ENCODE measurements at places on chromosomes 16 and 17.

GRCh38 chr17:57092171-57092570 is 7.1 kb downstream of the AKAP1 start:
- no peak for DNase-seq

DNA sequence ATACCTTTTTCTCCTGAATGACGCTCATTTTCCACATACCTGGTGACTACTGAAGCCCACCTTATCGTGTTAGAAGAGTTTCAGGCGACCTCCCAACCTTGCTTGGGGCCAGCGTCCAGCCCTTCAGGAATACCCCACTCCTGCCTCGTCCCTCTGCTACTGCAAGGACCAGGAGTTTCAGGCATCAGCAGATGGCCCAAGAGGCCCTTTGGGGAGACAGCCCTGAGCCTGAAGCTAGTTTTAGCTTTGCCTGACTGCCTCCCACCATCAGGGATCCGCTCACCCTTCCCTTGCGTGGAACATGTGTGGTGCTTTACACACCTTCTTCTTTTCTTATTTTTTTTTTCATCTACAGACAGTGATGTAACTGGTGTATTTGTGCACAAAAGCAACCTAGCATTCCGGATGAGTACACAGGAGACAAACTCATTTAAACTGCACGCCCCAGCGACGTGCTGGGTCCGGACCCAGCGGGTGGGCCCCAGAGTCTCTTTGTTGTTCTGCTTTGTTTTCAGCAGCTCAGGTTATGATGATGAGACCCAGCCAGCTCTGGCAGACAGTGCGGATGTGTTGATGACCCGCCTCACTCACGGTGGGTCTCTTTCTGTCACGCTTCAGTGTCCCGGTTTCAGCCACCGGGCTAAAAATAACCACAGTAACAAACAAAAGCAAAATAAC is 242.4 kb downstream of the C16orf95 start:
- DNase-seq, result no peak

DNA sequence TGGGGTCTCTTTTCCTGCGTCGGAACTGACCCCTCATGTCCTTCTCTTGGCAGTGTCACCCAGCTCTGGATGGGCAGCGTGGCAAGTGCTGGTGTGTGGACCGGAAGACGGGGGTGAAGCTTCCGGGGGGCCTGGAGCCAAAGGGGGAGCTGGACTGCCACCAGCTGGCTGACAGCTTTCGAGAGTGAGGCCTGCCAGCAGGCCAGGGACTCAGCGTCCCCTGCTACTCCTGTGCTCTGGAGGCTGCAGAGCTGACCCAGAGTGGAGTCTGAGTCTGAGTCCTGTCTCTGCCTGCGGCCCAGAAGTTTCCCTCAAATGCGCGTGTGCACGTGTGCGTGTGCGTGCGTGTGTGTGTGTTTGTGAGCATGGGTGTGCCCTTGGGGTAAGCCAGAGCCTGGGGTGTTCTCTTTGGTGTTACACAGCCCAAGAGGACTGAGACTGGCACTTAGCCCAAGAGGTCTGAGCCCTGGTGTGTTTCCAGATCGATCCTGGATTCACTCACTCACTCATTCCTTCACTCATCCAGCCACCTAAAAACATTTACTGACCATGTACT is 13.2 kb downstream of the IGFBP4 start:
- DNase-seq, result no peak

DNA sequence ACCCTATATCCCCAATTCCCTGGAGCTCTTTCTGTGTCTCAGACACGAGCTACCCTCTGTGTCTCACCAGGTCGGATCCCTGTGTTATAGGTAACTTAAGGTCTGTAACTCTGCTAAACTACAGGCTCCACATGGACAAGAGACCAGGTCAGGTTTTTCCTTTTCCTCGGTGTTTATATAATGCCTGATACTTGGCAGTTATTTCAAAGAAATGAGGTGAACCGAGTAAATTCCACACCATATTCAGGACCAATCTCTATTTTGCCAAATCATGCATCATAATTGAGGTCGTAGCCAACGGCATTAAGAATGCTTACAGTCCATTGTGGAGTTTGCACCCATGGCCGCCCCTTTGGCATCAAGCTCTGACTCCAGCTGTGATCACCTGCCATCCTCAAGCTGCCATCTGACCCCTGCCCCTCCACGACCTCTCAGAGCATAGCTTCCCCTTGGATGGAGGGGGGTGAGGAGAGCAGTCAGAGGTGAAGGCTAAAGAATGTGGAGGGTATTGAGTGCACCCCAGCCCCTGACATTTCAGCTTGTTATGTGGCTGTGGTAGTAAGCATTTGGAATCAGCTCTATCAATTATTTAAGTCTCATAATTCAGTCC is 434.7 kb upstream of the RBFOX1 start:
- no peak for DNase-seq

- no peak for DNase-seq
Measured at GRCh38 chr17:57213180-57213825, 43.0 kb upstream of the MSI2 start.

DNA sequence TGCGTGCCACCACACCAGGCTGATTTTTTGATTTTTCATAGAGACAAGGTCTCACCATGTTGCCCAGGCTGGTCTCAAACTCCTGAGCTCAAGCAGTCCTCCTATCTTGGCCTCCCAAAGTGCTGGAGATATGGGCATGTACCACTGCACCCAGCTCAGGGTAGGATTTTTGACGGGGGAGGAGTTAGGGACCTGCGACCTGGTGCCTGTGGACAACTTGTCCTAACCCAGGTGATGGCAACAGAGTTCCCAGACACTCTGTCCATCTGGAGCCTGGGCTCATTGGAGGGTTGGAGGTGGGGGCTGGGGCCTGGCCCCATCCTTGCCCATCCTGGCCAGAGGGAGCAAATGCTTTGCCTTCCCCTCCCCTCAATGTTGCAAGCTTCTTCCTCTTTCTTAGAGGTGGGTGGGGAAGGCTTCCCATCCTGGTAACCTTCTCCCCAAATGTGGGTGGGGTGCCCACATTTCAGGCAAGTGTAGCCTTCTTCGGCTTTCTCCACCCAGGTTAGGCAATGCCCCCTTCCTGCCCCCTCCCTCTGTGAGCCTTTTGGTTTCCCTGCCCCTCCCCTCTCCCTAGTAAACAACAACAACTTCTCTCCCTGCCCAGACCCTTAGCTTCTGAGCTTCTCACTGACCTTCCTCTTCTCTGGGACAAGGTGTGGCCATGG is 24.9 kb downstream of the RARA start:
- DNase-seq, result no peak

DNA sequence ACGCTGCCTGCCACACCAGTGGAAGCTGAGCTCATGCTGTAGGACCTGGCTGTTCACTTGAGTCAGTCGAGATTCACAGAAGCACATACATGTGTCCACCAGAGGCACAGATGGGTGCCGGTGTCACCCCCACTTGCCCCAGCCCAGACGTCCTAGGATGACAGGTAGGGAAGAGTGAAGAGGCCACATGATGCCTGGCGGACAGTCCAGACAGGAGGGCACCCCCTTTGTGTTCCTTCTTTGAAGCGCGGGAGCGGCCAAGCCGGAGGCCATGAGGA is 8.8 kb downstream of the UBE2I start:
- no peak for DNase-seq

Data from NCI-H2081 (cell line).